Stimulated activated CD4-positive, alpha-beta T cell treated with anti-CD3 and anti-CD28 coated beads, Interleukin-1b, Interleukin-23, amount 100 ng/mL, for 1 hour (primary cell): ENCODE measurements at places on chromosomes 7 and 10.

GRCh38 chr7:43700646-43701499, 28.4 kb downstream of the COA1 start:
- no peak for DNase-seq

- no peak for DNase-seq
Measured at GRCh38 chr10:124532106-124532641, 70.6 kb downstream of the LHPP start.

- no peak for DNase-seq
Measured at GRCh38 chr7:50391386-50391785, 58.8 kb downstream of the FIGNL1 start.

DNA sequence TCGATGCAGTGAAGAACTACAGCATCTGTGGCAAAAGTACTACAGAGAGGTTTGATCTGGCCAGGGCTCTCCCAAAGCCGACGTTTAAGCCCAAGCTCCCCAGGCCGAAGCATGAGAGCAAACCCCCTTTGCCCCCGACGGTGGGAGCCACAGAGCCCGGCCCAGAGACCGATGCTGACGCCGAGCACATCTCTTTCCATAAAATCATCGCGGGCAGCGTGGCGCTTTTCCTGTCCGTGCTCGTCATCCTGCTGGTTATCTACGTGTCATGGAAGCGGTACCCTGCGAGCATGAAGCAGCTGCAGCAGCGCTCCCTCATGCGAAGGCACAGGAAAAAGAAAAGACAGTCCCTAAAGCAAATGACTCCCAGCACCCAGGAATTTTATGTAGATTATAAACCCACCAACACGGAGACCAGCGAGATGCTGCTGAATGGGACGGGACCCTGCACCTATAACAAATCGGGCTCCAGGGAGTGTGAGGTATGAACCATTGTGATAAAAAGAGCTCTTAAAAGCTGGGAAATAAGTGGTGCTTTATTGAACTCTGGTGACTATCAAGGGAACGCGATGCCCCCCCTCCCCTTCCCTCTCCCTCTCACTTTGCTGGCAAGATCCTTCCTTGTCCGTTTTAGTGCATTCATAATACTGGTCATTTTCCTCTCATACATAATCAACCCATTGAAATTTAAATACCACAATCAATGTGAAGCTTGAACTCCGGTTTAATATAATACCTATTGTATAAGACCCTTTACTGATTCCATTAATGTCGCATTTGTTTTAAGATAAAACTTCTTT, 2.3 kb downstream of the LRRTM3 start:
- DNase-seq = no peak

DNA sequence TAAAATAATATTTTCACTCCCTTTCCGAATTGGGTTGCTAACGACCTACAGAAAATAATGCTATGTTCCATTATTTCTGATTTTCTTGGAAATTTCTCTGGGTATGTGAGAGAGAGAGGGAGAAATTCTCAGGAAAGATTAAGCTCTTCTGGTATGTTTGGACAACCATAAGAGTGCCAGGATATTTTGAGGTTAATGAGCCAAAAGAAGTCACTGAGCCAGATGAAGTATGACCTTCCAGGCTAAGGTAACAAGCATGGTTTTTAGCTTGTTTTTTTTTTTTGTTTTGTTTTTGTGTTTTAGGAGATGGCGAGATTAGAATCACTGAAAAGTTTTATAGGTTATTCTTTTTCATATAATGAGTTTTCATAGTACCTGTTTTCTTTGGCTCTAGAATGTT, 171.0 kb upstream of the FOXP2 start:
- DNase-seq = no peak

GRCh38 chr7:125568799-125569198, 639.2 kb upstream of the POT1 start:
- no peak for DNase-seq
